ENCODE measurements at places on chromosomes 6 and 20. TPM values are rescaled to one million over a fixed set of nuclear protein-coding genes. Genes with fewer than 3 reads are reported as not detected.

ISM1 gene
- total RNA-seq, result 0.12 TPM

HS3ST5 gene
- total RNA-seq, result not detected

SESN1 gene
- 10.8 TPM for total RNA-seq

OR2H1 gene
- not detected for total RNA-seq

WFDC13 gene
- total RNA-seq, result not detected

EPB41L2 gene
- 32.9 TPM for total RNA-seq

MOCS1 gene
- total RNA-seq, result 2.2 TPM

TMEM74B gene
- total RNA-seq, result 3.8 TPM
